NCI-H460 (cell line): ENCODE measurements at places on chromosomes 13 and 19.

GRCh38 chr19:51780270-51780669, 14.7 kb upstream of the FPR3 start:
- DNase-seq = no peak

- no peak for DNase-seq
Measured at GRCh38 chr13:74530011-74530410, 395.8 kb upstream of the KLF12 start.

GRCh38 chr13:60583911-60584753, 187.1 kb downstream of the TDRD3 start:
- DNase-seq = peak; percentile 30

- DNase-seq = no peak
Measured at GRCh38 chr13:50948601-50949000, 39.0 kb downstream of the RNASEH2B start.

DNA sequence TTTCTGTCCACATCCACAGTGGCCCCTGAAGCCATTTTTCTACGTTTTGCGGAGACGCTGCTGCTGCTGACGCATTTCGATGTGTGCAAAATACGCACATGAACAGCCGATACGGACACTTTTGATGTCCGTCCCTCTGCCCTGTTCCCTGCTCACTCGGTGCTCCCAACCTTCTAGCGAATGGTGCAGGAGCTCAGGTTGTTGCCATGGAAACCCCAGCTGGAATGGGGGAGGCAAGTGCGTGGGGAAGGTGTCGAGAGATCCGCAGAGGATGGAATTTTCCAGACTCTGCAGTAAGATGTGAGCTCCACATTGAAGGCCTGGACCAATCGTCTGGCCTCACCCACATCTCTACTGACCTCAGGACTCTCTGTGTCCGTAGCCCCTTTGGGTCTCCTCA, 109.2 kb upstream of the USP29 start:
- DNase-seq = no peak

- no peak for DNase-seq
Measured at GRCh38 chr19:53461866-53462265, 5.7 kb upstream of the ZNF813 start.

GRCh38 chr13:73306688-73307087, 247.9 kb downstream of the KLF5 start:
- DNase-seq = no peak

- DNase-seq = no peak
Measured at GRCh38 chr19:33702606-33703437, 81.1 kb downstream of the CHST8 start.

DNA sequence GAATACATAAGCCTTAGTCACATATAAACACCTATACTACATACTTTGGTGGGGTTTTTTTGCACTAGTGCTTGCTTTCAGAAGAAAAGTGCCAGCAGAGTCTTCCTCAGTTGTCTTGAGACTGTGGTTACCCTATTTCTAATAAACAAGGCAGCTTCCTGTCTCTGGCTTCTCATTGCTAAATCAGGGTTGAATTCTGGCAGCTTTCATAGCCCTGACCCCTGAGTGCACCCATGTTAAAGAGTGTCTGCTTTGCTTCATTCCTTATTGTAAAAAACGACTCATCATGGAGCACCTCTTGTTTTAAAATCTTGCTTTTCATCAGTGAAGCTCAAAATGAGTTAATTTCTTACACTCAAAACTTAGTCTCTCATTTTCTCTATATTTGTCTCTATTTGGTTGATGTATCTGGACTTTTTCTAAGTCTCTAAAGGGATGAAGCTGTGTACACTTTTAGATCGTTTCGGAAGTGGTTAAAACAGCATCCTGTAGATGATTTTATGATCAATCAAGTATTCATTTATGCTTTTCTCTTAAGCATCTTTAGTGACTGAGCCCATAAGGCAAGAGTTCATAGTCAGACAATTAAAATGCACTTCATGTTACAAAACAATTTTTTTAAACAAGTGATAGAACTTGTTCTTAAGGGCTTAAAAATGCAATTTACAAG, 72.1 kb downstream of the KLF12 start:
- DNase-seq = no peak

GRCh38 chr13:68066879-68067513, 836.9 kb upstream of the PCDH9 start:
- DNase-seq = no peak

- DNase-seq = no peak
Measured at GRCh38 chr13:37453246-37453645, 145.3 kb downstream of the POSTN start.

- DNase-seq = no peak
Measured at GRCh38 chr19:8473648-8474476, 28.6 kb downstream of the PRAM1 start.

DNA sequence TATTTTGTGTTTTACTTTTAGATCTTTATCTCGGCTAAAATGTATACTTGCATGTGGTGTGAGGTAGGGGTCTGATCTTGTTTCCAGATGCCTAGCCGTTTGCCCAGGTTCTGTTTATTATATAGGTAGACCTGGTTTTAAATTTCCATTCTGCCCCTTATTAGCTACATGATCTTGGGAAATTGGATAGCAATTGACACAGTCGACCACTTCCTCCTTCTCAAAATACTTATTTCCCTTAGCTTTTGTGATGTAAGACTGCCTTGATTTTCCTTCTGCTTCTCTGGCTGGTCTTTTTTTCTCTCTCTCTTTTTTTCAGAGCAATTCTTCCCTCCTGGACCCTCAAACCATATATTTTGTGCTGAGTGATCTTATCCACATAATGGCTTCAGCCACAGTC, 3.0 kb upstream of the PGLYRP1 start:
- no peak for DNase-seq

DNA sequence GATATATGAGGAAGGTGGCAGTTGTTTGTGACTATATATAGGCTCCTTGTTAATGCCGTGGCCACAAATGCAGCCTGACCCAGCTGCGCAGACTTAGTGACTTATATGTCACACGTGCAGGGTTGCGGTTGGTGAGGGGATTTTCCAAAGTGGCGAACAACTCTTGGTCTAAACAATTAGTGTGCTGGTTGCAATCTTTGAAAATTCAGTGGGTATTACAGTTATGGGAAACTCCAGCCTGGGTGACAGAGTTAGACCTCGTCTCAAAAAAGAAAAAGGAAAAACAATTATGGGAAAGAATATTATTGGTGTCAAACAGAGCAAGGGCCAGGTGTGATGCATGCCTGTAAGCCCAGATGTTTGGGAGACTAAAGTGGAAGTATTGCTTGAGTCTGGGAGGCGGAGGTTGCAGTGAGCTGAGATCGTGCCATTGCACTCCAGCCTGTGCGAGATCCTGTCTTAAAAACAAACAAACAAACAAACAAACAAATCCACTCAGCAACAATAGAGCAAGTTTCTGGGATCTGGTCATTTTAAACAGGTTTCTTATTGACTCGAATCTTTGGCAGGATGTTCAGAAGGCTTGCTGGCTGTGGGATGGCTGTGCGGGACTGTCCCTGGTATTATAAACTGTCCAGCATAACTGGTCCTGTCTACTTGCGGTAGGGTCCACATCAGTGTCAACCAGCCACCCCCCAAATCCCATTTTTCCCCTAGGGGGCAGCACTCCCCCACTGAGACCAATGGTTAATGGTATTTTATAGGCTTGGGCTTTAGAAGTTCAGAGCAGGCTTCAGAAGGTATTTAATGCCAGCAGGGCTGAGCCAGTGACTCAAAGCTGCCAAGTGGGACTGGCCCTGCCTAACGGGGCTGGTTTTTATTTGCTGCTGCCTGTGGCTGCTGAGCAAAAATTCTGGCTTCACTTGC, 15.4 kb downstream of the RELB start:
- DNase-seq = peak; percentile 46

DNA sequence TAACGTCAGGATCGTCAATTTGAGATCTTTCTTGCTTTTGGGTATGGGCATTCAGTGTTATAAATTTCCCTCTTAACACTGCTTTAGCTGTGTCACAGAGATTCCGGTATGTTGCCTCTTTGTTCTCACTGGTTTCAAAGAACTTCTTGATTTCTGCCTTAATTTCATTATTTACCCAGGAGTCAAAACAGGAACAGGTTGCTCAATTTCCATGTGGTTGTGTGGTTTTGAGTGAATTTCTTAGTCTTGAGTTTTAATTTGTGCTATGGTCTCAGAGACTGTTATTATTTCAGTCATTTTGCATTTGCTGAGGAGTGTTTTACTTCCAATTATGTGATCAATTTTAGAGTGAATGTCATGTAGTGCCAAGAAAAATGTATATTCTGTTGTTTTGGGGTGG, 153.1 kb downstream of the PCDH17 start:
- no peak for DNase-seq

DNA sequence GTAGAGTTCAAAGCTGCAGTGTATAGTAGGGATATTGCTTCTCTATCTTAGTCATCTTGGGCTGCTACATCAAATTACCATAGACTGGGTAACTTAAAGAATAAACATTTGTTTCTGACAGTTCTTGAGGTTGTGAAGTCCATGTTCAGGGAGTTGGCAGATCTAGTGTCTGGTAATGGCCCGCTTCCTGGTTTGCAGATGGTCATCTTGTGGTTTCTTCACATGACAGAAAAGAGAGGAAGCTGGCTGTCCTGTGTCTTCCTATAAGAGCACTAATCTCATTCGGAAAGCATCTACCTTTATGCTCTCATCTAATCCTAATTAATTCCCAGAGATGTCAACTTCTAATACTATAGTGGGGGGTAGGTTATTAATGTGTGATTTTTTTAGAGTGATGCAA, 6.2 kb downstream of the ZNF763 start:
- no peak for DNase-seq
